ENCODE measurements at places on chromosomes 16 and 17.

GRCh38 chr17:21370430-21370829 lies 5.7 kb upstream of the KCNJ12 start:
- no peak for DNase-seq

- no peak for DNase-seq
Measured at GRCh38 chr17:16297367-16298139, 55.7 kb downstream of the CENPV start.

- DNase-seq = no peak
Measured at GRCh38 chr16:69318911-69319289, 7.8 kb downstream of the VPS4A start.

GRCh38 chr17:81189016-81189415 lies 23.0 kb upstream of the AATK start:
- DNase-seq = no peak

Data from CD4-positive, alpha-beta T cell treated with Interleukin-15 for 1 hour (primary cell).